ENCODE measurements at places on chromosomes 7 and 10.

DNA sequence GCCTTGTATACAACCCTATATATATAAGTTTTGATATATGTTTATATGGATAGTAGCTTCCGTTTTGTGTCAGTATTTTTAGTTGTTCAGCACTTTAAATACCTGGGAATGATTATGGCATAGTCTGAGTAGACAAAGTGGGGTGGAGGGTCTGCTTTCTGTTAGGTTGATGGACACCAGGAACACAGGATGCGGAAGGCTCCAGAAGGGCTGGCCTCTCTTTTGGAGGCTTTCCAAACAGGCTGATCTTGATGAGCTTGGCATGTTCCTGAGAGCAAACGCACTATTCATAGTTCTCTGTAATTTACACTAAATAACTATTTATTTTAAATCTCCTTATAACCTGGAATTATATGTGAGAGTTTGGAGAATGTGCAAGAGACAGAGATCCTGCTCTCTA, 12.7 kb downstream of the AKR1E2 start:
- no peak for DNase-seq

- no peak for DNase-seq
Measured at GRCh38 chr7:118602090-118602489, 377.6 kb downstream of the ANKRD7 start.

DNA sequence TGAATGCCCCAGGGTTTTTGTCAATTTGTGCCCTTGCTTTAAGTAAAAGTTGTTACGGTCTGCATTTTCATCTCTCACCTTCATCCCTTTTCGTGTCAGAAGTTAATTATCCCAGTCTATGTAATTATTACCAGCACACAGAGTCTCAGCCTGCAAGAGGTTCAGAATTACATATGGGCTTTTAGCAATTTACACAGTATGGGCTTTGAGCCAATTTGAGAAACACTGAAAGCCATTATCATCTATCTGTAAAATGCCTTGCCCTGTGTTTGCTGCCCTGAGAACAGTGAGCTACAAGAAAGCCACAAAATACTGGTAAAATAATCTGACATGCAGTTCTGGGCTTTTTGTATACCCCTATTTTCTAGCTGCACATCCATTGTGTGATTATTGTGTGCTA, 125.6 kb upstream of the STEAP4 start:
- DNase-seq, result no peak

DNA sequence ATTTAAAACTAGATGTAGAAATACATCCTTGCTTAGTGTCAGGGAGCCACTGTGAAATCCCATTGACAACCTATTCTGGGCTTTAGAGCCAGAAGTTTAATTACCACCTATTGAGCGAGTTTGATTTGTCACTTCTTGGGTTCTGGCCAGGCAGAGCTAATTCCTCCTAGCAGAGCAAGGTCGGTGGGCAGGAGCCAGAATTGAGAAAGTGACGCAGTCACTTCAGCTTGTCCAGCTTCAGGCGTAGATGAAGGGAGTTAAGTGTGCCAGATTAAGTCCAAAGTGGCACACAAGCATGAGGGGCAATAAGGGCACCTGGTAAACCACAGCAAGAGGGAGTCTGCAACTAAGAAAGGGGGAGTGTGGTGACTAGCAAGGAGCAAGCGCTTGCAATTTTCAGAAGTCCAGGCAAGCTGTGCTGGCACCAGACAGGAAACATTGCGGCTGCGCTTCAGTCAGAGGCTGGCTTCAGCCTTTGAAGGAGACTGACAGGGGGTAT, 119.4 kb downstream of the ST7 start:
- DNase-seq, result no peak

DNA sequence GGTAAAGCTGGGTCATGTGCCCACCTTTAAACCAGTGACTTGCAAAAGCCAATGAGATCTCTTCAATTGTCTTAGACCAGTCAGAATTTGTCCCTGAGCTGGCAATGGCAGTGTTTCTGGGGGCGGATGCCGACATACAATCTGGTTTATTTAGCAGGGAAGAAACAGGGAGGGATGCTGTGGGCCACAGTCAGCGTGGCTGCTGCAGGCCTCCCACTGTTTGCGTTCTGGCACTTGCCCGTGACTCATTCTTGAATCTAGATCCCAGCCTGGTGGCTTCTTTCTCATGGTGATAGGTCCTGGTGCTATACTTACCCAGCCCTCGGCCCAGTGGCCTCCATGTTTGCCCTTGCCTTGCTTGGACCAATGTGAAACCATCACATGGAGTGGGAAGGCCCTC, 3.1 kb upstream of the CPA1 start:
- no peak for DNase-seq

DNA sequence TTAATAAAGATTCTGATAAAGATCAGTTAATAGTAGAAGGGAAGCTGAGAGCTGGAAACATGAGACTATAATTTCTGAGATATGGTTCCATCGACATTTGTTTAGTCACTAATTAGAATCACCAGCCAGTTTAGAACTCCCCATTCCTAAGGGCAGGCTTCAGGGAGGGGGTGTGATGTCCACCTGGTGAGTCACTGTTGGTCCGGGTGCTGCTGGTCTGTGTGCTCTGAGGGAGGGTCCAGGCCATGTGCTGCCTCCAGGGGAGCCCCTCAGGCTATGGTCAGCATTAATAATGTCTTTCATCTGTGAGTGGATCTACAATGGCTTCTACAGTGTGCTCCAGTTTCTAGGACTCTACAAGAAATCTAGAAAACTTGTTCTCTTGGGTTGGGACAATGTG, 115.8 kb downstream of the ADAM12 start:
- DNase-seq, result no peak

DNA sequence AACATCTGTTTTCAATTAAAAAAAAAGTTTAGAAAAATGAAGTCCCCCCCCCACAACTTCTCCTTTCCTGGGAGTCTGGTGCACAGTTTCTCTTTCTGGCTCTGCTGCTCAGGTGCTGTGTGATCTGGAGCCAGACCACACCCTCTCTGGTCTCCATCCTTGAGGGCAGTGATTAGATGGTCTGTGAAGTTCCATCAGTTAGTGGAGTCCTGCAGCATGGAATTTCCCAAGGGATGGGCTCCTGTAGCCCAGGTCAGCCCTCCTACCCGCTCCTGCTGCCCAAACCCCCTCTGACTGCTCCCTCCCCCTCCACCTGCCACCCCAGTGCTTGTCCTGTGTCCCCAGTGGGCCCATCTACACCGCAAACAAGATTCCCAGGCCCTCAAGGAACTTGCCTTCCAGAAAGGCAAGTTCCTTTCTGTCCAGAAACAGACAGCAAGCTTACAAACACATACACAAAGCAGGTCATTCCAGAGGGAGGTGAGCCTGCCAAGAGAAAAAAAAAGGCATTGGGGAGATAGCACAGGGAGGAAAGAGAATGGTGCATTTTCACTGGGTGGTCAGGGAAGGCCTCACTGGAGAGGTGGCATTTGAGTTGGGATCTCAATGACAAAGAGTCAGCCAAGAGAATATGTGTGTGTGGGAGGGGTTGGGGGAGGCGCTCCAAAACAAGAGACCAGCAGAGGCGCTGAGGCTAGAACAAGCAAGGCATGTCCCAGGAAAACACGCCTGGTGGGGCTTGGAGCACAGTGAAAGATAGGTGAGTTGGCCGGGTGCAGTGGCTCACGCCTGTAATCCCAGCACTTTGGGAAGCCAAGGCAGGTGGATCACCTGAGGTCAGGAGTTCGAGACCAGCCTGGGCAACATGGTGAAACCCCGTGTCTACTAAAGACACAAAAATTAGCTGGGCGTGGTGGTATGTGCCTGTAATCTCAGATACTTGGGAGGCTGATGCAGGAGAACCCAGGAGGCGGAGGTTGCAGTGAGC, 49.5 kb upstream of the SLC29A3 start:
- DNase-seq, result no peak

- peak; percentile 40 for DNase-seq
Measured at GRCh38 chr10:83991986-83992753, 147.1 kb upstream of the GHITM start.

DNA sequence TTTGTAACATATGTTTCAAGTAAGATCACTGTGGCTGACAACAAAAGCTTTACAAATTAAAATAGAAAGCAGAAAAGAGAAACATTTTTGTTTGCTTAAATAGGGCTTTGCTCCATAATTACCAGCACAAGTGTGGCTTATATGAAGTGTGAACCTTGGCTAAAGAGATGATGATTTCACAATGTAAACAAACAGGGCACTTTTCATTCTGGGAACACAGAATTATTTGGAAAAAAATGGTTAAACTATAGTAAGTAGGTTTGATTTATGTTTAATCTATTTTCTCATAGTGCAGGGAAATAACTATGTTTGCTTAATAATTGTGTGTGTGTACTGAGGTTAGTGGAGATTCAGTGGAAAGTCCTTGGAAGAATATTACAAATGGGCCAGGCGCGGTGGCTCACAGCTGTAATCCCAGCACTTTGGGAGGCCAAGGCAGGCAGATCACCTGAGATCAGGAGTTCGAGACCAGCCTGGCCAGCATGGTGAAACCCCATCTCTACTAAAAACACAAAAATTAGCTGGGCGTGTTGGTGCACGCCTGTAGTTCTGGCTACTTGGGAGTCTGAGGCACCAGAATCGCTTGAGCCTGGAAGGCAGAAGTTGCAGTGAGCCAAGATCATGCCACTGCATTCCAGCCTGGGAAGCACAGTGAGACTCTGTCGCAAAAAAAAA, 19.1 kb upstream of the OTUD1 start:
- no peak for DNase-seq

GRCh38 chr10:22518167-22518724, 172.9 kb downstream of the SPAG6 start:
- DNase-seq, result no peak

- DNase-seq, result no peak
Measured at GRCh38 chr10:9024210-9024609, 969.7 kb downstream of the GATA3 start.

DNA sequence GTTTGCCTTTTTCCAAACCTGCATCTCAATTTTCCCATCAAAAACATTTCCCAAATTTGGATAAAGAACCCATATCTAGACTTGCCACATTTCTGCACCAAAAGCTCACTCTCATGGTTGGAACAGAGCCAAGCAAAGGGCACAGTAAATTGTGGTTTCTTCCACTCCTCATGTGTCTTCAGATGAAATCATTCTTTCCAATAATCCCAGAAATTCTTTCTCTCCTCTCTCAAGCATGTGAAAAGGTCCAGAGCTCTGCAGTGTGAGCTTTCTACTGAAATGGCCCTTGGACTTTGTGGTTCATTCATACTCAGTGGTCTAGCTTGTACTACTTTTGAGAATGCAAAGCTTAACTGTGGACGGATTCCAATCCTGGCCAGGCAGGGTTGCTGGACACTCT, 19.8 kb downstream of the PRSS2 start:
- no peak for DNase-seq

DNA sequence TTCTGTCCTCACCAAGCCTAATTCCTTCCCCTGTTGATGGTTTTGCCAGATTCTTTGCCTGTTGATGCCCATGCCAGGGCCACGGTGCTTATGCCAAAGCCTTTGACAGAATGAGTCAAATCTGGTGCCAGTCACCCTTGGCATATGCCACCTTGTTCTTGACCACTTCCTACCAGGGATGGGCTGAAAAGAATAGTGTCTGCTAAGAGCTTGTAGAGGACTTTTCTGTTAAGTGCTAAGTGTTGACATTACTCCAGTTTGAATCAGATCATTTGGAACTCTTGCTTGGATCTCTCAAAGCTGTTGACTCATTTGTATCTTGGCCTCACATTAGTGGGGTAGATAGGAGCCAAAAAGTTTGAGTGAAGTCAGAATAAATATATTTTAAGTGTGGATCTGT, 661.2 kb downstream of the AUTS2 start:
- DNase-seq, result no peak

- peak; percentile 67 for DNase-seq
Measured at GRCh38 chr7:99631295-99632109, 14.8 kb downstream of the ZSCAN25 start.

Data from stimulated activated CD4-positive, alpha-beta T cell treated with anti-CD3 and anti-CD28 coated beads, Interleukin-15, amount 100 ng/mL, for 24 hours (primary cell).